Hematopoietic multipotent progenitor cell (in vitro differentiated cells): ENCODE measurements at places on chromosomes 13 and 19.
A peak's percentile ranks its signal among the peaks of the same experiment; 100 is the strongest.

DNA sequence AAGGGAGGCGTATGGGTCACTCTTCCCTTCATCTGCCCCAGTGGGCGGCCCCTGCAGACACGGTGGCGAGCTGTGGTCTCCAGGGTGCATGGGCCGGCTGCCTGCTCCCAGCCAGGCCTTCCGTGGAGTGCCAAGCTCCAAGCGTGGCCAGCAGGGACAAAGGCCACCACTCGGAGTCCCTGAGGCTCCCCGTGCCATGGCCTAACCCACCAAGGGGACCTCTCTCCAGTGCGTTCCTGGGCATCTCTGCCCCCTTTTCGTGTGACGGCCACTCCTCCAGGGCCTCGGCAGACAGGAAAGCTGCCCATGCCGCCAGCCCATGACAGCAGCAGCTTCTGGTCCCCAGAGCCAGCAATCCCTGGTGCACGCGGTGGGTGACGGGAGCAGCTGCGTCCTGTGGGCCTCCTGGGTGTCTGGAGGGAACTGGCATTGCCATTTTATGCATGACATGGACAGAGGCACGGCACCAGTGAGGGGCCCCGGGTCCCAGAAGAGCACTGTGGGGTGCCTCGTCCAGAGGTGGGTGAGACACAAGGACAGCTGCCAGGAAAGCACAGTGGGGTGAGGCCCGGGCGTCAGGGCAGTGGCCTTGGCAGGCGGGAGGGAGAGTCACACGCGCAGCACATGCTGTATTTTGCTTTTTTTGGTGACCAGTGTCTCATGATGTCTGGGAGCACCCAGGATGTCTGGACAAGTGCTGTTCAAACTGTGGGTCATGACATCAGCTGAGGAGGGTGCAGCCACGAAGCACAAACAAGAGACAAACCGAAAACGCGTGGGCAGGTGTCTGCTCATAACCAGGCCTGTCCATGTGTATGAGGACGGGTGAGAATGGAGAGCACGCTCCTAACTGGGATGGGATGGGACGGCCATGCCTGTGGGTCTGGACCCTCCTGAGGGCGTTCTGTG is 32.3 kb downstream of the CEBPG start:
- DNase-seq = no peak

DNA sequence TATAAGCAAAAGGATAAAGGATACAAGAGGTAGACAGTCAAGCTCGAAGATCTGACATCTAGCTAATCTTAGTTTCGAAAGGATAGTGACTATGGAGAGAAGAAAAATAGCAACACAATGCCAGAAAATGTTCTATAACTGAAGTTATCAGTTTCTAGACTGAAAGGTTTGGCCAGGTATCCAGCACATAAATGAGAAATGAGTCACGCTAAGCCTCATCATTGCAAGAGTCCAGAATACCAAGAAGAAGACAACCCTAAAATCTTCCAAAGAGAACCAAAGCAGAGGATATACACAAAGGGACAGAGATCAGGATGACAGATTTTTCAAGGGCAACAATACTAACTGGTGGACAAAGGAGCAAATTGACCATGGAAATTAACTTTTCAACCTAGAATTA is 237.0 kb downstream of the POSTN start:
- no peak for DNase-seq

DNA sequence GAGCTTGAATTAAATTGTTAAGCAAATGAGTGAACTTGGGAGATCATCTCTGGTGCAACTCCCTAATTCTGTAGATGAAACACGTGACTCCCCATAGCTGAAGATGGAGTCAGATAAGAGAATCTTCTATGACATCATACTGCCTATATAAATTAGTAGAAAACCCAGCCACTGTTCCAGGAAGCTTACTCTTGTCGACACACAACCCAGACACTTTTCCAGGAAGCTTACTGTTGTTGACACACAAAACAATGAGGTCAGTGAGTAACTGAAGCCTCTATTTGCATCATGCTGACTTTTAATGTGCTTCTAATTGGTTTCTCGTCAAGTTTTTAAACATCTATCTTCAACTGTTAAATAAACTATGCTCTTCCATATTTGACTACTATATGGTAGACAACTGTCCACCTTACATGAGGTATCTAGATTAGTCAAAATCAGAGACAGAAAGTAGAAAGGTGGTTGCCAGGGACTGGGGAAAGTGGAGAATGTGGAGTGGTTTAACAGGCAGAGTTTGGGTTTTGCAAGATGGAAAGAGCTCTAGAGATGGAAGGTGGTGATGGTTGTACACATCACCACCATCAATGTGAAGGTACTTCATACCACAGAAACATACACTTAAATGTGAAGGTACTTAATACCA is 168.2 kb downstream of the FGF14 start:
- no peak for DNase-seq

DNA sequence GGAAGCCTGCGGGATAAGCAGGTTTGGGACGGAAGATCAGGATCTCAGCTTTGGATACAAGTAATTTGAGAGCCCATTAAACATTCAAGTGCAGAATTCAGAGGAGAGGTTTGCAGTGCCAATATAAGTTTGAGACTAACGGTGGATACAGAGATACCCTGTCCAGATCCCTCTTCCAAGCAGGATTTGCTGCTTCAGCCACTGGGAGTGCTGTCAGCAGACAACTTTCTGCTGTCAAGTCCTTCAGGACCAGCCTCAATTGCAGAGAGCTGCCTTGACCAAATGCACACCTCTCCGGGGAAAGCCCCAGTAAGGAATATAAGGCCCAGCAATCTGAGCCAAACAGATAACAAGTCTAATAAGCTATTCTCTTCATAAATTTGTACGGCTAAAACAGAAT is 46.1 kb upstream of the ZNF780A start:
- no peak for DNase-seq

GRCh38 chr13:101453784-101454201 is 1.3 kb downstream of the ITGBL1 start:
- DNase-seq = no peak

GRCh38 chr19:1417681-1418495 is 10.5 kb downstream of the DAZAP1 start:
- no peak for DNase-seq

- no peak for DNase-seq
Observed at GRCh38 chr13:97333983-97334382, 100.0 kb upstream of the RAP2A start.

- DNase-seq = no peak
Observed at GRCh38 chr13:100115693-100116254, 26.9 kb downstream of the PCCA start.

DNA sequence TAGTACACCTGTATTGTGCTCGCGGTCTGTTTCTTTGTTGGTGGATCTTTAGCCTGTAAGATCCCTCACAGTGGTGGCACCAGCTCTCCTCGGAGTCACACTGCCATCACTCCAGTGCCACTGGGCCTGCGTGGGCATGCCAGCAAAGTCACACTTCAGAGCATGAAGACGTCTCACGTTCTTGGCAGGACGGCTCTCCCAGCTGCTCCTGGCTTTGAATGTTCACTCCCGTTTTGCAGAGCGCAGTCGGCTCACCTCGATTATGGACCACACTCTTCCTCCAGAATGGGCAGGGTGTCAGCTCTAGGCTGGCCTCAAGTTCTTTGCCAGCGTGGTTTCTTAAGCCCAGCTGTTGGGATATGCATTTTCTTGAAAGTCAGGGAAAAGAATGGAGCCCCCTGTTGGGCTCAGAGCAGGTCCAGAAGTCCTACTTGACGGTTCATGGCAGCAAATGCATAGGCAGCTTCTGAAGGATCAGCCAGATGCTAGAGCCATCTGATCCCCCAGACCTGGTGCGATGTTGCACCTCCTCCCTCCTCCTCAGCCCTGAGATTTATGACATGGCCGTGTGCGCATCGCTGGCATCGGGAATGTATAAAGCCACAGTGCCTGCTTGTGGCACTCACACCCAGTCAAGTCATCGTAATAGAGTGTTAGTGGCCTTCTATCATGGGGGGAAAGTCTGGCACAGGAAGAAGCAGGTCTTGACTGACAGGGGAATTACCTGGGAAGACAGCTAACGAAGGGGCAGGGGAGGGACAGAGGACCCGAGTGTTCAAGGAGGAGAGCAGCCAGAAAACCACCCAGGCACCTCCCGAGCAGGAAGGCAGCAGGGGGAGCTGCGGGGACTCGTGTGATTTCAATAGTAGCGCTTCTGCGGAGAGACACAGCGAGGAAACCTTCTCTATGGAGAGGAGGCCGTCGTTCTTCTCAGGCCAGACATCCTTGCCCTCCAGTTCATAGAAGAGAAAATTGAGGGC is 40.2 kb upstream of the NPAS1 start:
- no peak for DNase-seq

- DNase-seq = no peak
Observed at GRCh38 chr19:55229145-55229788, 704 bp upstream of the TMEM86B start.

GRCh38 chr19:10219678-10220077 is 11.5 kb downstream of the S1PR2 start:
- no peak for DNase-seq

DNA sequence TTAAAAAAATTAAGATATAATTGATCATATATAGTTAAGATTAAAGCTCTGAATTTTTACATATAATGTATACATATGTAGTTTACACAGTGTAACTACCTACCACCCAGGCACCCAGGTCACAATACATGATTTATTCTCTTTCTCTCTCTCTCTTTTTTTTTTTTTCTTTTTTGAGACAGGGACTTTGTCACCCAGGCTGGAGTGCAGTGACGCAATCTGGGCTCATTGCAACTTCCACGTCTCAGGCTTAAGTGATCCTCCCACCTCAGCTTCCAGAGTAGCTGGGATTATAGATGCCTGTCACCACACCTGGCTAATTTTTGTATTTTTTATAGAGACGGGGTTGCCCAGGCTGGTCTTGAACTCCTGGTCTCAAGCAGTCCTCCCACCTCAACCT is 18.8 kb upstream of the CLASRP start:
- DNase-seq = no peak

DNA sequence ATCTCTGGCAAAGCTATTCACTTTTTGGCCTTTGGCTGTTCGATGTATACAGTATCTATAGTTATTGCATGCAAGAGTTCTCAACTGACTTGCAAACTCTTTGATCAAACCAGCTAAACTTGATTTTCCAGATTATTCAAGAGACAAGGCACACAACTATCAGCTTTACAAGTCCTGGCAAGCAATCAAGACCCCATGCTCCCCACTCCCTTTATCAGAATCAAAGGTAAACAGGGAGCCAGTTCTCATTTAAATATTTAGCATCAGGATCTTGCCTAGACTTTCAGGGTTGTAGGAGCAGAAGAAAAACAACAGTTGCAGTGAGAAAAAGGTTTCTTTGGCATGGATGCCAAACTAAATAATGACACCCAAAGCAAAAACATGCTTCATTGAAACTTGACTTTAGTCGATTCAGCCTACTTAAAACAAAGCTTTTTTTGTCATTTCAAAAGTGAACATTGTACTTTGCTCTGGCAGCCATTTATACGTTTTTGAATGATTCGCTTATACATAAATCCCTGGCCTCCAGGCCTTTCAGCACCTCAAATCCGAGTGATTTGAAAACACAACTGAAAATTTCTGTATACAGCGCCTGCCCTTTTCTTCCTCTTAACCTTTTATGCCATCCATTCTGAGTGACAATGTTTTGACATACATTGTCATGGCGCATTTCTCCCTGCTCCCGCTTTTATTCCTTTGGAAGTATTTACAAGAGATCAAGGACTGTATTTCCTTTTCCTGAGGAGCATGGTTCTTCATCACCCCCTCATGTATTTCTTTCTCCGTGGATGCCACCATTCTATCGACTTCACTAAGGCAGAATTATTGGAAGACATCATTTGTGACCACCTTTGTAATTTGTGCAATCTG is 340.8 kb downstream of the KLF5 start:
- DNase-seq = no peak

DNA sequence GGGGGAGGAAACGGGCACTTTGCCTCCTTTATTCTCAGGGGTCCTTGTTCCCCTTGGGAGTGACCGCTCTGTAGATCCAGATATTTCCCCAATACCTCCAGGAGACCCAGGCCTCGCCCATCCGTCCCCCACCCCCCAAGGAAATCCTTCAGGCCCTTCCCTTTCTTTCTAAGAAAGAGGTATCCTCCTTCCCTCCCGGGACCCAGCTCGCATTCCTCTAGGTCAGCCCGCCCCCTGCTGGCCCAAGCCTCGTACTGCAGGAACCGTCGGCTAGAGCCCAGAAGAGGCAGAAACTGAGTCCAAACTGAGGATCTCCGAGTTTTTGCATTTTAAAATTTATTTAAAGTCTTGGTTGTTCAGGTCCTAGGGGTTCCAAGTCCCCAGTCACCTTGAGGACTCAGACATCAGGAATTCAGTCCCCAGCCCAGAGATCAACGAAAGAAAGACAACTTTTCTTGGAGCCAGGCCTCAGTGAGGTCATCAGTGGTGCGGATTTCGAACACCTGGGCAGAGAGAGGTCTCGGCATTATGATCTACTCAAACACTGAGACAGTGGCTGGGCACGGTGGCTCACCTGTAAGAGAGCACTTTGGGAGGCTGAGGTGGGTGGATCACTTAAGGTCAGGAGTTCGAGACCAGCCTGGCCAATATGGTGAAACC is 7.5 kb upstream of the LRFN1 start:
- peak; percentile 79 for DNase-seq

- DNase-seq = no peak
Observed at GRCh38 chr13:97901716-97902115, 51.8 kb upstream of the IPO5 start.

GRCh38 chr19:46073268-46073922 is 32.6 kb upstream of the IGFL4 start:
- DNase-seq = no peak
